ENCODE measurements at places on chromosomes 3 and 15.

GRCh38 chr3:128992926-128993460 lies 883 bp downstream of the CFAP92 start:
- DNase-seq, result no peak

GRCh38 chr3:10332481-10333348 lies 11.8 kb upstream of the SEC13 start:
- DNase-seq, result no peak

GRCh38 chr3:190252080-190252479 lies 70.2 kb downstream of the CLDN1 start:
- DNase-seq, result no peak

- DNase-seq, result no peak
Measured at GRCh38 chr3:10010421-10010877, 15.8 kb upstream of the FANCD2 start.

- no peak for DNase-seq
Measured at GRCh38 chr15:39690881-39691634, 91.6 kb downstream of the FSIP1 start.

GRCh38 chr3:31895471-31895870 lies 85.6 kb downstream of the OSBPL10 start:
- peak; percentile 37 for DNase-seq

DNA sequence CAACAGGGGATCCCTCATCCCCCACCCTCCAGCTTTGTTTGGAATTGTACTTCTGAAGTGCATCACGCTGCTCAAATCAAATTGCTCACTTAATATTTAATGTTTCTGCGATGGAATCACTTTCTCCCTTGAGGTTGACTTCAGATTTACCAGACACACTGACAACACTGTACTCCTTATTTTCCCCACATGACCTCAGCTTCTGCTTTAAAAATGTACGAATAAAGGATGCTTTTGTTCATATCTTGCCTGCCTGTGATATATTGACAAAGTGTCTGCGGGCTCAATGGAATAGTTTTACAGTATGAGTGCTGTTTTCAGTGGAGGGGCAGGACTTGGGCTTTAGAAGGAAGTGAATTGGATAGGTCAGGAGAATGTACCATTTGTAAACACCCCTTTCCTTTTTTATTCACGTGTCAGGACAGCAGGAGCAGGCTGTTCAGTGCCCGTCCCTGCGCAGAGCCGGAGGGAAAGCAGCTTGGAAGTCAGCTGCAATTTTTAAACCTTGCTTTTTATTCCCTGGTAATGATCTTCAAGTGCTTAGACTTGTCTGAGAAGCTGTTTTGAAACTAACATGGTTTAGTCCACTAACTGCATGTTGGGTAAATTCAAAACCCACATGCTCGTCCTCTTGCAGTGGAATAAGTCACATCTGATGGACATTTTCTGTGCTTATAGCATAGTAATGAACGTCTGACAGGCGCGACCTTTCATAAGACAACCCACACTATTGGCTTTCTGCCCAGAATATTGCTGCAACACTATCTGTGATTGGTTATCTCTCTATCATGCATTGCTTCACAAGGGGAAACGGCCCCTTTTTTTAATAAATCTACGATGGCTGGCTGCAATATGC lies 29.9 kb downstream of the MBNL1 start:
- peak; percentile 91 for DNase-seq

DNA sequence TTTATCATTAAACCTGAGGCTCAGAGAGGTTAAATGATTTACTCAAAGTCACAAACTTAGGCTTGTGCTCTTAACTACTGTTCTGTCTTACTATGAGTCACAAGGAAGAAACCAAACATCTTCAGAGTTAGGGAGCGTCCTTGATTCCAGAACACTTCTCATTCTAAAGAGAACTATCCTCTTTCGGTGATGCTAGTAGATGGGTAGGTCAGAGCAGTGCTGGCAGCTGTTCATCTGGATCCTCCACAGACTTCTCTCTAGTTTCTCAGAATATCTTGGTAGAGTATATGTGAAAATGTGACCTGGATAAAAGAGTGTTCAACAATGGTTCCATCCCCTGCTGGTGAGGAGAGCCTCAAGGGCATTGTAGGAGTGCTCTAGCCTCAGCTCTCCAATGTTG lies 3.3 kb downstream of the ARL6IP5 start:
- peak; percentile 67 for DNase-seq

DNA sequence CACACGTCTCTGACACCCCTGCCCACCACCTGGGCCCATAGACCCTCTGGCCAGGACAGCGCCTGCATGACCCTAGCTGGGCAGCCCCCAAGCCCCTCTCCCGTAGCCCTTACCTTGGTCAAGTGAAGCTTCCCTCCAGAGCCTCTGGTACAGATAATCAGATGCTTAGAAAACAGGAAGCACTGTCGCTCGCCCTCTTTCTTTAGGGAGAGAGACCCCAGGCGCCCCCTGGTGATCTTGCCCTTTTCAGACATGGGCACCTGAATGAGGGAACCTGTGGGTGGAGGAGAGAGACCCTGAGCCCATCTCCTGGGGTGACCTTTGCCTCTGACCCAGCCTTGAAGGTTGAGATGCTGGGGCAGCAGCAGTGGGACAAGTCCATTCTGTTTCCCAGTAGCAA lies 65.4 kb downstream of the RASGRF1 start:
- peak; percentile 26 for DNase-seq

GRCh38 chr3:24315971-24316370 lies 178.7 kb downstream of the THRB start:
- DNase-seq, result peak; percentile 30

- DNase-seq, result no peak
Measured at GRCh38 chr15:69272139-69272538, 26.6 kb upstream of the PAQR5 start.

Measured in ELR (cell line).